ENCODE measurements at places on chromosomes 5 and 9.

- DNase-seq = no peak
Observed at GRCh38 chr9:18012170-18012569, 433.3 kb downstream of the SH3GL2 start.

DNA sequence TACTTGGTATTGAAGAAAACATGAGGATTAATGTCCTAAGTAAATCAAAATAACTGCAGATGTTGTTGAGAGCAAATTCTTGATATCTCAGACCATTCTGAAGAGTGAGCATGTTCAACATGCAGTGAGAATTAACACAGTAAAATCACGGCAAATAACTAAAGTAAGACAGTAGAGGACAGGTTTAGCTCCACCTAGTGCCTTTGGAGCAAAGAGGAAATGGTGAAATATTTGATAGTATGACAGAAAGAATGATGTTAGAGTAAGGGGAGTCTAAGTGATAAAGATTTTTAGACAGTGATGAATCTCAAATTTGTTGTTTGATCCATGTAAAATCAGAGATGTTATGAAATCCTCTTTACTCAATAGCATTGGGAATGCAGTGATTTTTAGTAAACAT is 424.2 kb downstream of the TMEM161B start:
- no peak for DNase-seq

- DNase-seq = no peak
Observed at GRCh38 chr5:80054682-80055081, 19.5 kb downstream of the THBS4 start.

DNA sequence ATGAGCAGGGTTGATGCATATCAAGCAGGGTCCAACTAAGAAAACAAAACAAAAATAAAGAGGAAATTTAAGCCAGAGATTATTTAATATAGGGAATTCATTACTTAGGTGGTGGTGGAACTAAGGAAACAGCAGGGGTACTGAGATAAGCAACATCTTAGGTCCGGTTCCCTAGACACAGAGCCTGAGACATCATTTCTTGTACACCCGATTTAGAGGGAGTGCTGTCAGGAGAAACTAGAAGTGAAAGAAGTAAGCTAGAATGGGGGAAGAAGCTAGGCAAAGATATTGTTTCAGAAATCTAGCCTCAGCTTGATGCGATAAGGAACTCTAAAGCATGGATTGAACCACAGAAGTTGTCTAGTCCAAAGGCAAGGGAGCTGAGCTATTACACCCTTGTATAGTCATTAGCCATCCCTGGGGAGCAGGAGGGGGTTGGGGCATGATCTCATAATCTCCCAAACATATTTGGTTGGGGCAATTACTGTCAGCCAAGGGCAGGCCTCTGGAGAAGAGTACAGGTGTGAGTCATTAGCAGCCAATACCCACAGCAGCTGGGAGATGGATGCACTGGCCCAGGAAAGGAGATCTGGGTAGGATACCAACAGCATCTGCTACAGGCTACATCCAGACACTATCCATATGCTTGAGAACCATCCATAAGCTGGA is 194.5 kb downstream of the ARL15 start:
- no peak for DNase-seq

GRCh38 chr9:77807846-77808750 is 160.0 kb upstream of the GNA14 start:
- no peak for DNase-seq

GRCh38 chr5:111122398-111122797 is 30.2 kb downstream of the WDR36 start:
- no peak for DNase-seq

GRCh38 chr5:179254638-179255271 is 90.5 kb downstream of the ADAMTS2 start:
- DNase-seq = no peak

- DNase-seq = no peak
Observed at GRCh38 chr5:152046361-152046760, 121.7 kb upstream of the GLRA1 start.

DNA sequence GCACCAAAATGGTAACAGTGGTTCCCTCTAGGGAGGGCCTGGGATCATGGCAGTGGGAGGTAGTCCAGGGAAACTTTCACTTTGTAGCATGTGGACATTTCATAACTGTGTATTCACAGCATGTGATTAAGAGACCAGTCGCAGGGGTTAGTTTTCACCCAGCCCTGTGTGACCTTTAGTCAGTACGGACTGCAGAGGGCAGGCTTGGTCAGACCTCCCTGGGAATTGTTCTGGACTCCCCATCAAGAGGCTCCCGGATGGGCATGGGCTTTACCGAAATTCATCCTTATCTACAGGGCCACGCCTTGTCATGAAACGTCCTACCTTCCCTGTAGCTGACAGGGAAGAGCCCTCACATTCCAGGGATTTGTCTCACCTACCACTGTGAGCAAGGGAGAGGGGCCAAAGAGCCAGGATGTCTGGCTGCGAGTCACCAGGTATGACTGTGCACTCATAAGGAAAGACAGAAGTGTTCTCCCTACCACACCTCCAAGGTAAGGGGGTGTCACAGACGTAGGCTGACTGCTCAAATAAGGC is 19.9 kb downstream of the GPX3 start:
- DNase-seq = no peak

- no peak for DNase-seq
Observed at GRCh38 chr5:138110266-138110963, 26.6 kb downstream of the WNT8A start.

- no peak for DNase-seq
Observed at GRCh38 chr9:87749335-87750035, 23.6 kb downstream of the CTSL start.

- DNase-seq = no peak
Observed at GRCh38 chr9:87071473-87071872, 124.2 kb upstream of the GAS1 start.

DNA sequence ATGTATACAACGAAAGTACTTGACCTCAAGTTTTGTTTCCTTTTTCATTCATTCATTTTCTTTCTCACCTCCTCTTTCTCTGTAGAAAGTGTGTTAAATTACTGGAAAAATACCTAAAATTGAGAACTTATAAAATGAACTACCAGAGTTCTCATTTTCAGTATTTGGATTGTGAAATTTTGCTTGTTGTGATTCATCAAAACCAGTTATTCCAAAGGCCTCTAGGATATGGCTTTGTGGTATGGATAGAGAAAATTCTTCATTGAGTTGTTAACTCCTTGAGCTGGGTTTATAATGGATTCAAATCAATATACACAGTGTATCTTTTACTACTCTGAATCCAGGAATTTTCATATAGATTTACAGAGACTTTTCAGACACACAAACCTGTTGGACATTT is 287.6 kb downstream of the KDM4C start:
- DNase-seq = no peak
